Stimulated activated CD4-positive, alpha-beta T cell treated with anti-CD3 and anti-CD28 coated beads, Interleukin-1b, Interleukin-23, amount 100 ng/mL, for 48 hours (primary cell): ENCODE measurements at places on chromosomes 2 and 18.

DNA sequence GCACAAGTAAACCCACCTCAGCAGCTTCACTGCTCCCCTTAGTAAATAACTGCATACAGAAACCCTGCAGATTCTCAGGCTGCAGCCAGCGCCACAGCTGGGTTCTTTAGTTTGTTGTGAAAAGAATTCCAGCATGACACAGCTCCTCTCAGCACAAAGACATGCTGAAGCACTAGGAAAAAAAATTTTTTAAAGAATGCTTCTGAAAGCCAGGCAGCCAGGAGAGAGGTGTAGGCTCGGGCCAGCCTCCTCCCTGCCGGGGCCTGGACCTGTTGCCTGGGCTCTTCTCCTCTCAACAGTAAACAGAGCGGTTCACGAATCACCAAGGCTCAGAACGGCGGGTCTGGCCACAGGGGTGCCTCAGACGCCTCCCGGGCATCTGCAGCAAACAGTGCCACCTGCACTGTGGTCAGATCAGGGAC lies 95.7 kb upstream of the POU3F3 start:
- DNase-seq: no peak

GRCh38 chr2:11592671-11593574 lies 59.1 kb downstream of the GREB1 start:
- DNase-seq: no peak

- DNase-seq: no peak
Observed at GRCh38 chr2:76464310-76464709, 753.6 kb upstream of the GCFC2 start.

DNA sequence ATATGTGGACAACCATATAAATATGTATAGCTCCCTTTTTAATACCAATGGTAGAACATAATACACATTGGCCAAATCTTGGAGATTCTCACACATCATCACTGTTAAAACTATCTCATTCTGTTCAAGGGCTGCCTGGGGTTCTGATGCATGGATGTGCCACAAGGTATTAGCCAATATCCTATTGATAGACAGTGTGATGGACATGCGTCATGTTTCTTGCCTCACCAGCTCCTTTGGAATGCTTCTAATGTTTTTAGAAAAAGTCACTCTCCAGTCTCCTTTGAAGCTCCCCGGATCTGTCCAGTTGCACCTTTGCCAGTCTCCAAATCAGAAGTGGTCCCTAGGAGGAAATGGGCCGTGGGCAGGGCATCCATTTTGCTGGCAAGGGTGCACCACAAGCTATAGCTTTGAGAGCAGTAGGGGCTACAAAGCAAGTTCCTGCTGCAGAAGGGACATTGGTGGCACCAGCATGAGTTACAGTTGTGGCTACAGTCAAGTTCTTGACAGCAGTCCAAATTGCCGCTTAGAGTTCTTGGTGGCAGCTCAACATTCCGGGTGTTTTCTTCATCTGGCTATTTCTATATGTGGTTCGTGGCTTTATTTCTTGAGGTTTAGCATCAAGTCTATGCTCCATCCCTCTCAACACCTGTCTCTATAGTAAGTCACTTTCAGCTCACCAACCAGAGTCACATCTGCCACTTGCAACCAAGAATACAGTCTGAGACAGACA lies 25.1 kb upstream of the ATRAID start:
- no peak for DNase-seq

DNA sequence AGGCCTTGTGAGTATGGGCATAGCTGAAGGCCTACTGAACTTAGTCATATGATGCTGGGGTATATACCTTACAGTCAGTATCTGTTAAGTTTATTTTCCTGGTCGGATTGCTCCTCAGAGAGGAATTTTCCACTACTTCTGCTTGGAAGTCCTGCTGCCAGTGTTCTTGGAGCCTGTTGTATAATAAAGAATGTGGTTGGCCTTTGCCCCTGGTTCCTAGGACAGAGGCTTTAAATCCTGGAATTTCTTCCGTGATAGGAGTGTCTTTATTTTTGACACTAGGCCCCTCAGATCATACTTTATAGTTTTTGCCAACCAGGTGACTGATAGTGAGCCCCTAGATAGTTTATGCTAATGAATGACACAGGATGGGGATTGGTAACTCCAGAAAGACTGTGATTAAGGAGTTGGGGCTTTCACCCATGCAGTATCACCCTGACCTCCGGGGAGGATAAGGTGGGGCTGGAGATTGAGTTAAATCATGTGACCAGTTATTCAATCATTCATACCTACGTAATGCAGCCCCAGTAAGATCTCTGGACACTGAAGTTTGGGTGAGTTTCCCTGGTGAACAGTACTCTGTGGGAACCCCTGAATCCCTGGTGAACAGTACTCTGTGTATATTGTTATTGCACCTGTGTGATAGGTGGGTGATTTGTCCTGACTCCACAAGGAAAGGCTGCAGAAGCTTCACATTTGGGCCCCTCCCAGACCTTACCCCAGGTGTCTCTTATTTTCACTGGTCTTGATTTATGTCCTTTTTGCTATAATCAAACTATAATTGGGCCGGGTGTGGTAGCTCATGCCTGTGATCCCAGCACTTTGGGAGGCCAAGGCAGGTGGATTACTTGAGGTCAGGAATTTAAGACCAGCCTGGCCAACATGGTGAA lies 56.9 kb downstream of the COMMD1 start:
- DNase-seq: no peak

DNA sequence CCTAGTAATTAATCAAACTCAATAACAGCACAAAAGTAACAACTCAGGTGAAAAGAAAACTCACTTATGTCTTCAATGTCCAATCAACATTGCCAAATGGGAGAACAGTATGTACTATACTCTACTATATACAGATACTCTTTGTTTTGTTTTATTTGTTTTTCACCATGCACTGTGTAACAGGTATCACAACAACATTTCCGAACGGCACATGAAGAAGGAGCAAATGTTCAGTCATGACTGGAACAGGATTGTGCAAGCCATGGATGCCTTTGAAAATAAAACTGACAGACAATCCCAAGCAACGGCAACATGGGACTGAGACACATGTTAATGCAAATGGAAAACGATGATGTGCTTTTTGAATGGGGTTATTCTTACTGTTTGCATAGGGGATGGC lies 334.9 kb upstream of the THUMPD2 start:
- no peak for DNase-seq

DNA sequence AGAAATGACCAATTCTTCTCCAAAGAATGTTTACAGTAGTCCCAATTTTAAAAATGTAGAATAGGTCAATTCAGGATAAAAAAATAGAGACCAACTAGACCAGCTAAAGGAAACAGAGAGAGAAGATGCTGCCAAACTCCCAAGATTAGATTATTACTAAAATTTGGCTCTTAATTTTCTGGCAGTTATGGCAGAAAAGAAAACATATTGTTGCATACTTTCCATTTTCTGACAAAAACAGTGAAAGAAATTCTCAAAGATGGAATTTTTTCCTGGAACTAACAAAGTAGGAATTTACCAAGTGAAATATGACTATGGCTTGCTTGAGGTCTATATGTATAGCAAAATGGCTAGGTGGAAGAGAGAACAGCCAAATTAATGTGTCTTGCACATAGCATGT lies 138.3 kb upstream of the STK17B start:
- DNase-seq: no peak

GRCh38 chr2:17558053-17558452 lies 17.6 kb downstream of the VSNL1 start:
- no peak for DNase-seq

DNA sequence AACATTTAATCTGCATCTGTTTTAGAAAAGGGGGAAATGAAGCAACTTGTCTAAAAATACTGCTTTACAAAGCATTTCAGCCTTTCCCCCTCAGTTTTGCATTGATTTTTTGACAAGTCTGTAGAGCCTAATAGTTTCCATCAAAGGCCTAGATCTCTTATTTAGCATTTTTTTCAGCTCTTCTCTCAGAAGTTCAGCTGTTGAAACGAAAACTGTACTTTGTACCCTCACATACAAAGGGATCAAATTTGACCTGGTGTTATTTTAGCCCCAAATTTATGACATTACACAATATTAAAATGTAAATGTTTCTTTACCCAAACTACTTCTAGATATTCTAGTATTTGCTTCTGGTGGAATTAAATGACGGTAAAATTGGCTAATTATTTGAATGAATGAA lies 13.0 kb downstream of the YPEL5 start:
- no peak for DNase-seq

DNA sequence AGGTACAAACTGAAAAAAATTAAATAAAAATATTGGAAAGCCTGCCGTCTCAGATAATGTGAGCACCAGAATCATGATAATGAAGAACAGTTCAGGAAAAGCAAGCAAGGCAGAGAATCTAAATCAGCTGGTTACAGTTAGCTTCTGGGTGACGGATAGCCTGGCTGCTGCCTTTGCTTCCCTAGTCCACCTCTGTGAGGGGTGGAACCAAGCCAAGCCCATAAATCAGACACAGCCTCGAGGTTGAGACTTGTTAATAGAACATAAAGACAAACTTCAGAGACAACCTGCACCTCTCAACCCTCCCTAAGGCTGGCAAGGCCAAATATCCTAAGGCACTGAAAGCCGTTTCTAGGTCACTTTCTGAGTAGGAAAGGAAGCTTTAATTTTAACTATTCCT lies 334.7 kb upstream of the SLC39A10 start:
- DNase-seq: no peak

DNA sequence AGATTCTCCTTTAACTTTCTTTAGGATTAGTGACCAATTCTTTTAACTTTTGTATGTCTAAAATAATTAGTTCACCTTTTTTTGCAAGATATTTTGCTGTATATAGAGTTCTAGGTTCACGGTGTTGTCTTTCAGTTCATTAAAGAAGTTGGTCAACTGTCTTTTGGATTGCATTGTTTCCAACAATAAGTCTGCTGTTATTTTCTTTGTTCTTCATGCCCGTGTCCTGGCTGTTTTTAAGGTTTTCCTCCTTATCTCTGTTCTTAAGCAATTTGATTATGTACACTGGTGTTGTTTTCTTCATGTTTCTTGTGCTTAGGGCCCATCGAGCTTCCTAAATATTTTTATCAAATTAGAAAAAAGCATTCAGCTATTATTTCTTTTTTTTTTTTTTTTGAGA lies 54.4 kb downstream of the LBH start:
- DNase-seq: no peak

DNA sequence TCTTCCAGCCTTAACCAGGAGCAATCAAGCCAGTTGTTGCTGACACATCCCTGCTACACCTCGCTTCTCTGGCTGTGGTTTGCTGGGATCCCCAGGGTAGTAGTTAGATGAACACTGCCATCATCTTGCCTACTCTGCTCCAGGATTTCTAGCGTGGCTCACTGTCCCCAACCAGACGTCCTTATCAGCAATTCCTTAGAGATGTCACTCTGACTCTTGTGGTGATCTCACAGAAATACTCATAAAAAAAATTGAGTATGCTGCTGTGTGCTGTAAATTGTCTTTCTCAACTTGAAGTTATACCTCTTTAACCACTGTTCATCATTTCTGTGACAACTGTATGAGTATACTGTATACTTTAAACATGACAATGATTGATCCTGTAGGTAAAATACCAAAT lies 63.2 kb downstream of the PLCL1 start:
- DNase-seq: no peak

DNA sequence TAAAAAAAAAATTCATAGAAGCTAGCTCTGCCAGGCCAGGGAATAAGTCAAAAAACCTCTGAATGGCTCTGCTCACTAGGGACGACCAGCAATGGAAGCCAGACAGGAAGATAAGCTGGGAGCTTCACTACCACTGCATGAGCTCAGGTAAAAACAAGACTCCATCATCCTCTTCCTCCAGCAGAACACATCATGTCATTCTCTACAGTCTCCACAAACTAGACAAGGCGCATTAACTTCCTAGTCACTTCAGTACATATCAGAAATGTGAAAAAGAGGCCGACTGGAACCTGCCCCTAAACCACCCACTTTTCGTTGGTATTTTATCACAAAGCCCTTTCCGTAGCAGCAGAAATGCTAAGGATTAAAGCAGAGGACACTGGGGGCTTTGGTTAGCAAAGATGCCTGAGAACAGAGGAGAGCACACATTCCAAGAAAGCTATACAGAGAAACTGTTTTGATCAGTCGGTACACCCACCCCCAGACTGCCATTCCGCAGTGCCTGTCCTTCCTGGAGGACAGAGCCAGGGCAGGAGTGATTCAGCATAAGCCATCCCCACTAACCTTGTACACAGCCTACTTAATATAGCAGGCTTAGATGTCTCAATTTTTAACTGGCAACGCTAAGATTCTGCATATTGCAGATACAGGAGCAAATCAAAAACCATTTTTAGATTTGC lies 53.4 kb downstream of the AAK1 start:
- DNase-seq: no peak

- peak; percentile 94 for DNase-seq
Observed at GRCh38 chr2:219206328-219207133, at the start of gene ZFAND2B. ZFAND2B (plus strand) TSS chr2:219206782; CDS start chr2:219206988, 206 bp downstream.

DNA sequence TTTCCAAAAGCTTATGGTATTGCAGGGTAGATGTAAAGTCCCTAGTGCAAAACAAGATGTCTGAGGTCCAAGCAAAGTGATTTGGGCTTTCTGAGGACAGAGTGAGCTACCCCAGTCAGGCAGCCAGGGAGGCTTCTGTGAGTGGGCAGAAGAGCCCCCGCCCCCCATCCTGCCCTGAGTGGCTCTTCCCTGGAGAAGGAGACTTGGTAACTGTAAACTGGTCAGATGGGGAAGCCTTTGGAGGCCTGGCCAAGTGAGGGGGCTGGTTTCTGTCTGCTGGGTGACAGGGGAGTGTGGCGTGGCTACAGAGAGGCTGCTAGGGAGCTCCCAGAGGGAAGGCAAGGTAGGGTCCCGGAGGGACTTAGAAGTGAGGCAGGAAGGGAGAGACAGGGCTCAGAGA lies 181.3 kb upstream of the HAAO start:
- no peak for DNase-seq

- no peak for DNase-seq
Observed at GRCh38 chr2:73937103-73937885, 10.6 kb downstream of the DGUOK start.

DNA sequence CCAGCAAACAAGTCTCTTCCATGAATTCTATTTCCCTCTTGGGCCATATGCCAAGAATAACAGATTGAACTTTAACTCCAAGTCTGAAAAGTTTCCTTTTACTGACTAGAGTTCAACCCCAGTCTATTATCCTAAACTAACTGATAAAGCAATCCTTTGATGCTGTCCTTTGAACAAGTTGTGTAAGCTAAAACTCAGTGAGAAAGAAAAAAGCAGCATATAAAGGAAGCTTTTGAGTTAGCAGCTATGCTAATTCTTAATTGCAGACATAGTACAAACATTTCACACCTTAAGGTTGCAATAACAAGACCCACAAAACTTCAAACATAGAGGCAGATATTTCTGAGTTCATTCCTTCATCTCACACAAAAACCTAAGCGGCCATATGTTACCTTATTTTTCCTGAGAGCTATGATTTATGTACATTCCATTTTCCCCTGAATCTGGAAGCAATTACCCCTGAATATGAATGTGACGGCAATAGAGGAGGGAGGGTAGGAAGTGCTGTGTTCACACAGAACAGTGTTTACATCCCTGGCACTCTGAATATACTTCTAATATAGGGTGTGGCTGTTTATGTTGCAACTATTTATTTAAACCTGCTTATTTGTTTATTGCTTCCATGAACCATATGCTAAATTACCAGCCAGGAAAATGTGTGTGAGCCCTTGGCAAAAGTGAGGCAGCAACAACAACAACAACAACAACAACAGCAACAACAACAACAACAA lies 180.6 kb downstream of the IRS1 start:
- no peak for DNase-seq

- DNase-seq: no peak
Observed at GRCh38 chr2:105514576-105514975, 115.7 kb upstream of the FHL2 start.

GRCh38 chr2:224594840-224595239 lies 9.7 kb upstream of the CUL3 start:
- no peak for DNase-seq

GRCh38 chr2:102268510-102269199 lies 42.7 kb upstream of the IL1RL1 start:
- no peak for DNase-seq

- no peak for DNase-seq
Observed at GRCh38 chr2:33529771-33530481, 53.5 kb downstream of the RASGRP3 start.
